ENCODE measurements at places on chromosomes 11 and 22.

- DNase-seq = no peak
Measured at GRCh38 chr11:103906291-103906867, 130.1 kb upstream of the DDI1 start.

DNA sequence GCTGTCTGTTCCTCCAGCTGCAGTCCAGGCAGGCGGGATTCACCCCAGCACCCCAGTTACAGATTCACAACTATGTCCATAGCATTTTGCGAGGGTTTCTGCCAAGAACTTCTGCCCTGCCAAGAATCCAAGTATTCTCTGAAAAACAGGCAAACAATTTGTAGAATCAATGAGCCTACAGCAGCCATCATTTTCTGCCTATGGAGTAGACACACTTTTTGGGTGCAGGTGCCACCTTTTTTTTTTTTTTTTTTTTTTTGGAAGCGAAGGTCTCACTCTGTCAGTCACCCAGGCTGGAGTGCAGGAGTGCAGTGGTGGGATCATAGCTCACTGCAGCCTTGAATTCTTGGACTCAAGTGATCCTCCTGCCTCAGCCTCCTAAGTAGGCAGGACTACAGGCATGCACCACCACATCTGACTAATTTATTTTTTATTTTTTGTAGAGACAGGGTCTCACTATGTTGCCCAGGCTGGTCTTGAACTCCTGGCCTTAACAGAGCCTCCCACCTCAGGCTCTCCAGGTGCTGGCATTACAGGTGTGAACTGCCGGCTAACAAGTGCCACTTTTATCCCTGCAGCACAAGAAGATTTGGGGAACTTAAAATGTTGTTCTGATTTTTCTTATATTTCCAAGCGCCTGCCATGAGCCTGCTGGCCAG lies 195.1 kb downstream of the SNX19 start:
- no peak for DNase-seq

- DNase-seq = no peak
Measured at GRCh38 chr11:32890843-32891656, 1.6 kb upstream of the QSER1 start.

- DNase-seq = no peak
Measured at GRCh38 chr22:19807914-19808872, 46.5 kb downstream of the GNB1L start.

GRCh38 chr22:41862530-41863266 lies 29.8 kb downstream of the SREBF2 start:
- DNase-seq = no peak

DNA sequence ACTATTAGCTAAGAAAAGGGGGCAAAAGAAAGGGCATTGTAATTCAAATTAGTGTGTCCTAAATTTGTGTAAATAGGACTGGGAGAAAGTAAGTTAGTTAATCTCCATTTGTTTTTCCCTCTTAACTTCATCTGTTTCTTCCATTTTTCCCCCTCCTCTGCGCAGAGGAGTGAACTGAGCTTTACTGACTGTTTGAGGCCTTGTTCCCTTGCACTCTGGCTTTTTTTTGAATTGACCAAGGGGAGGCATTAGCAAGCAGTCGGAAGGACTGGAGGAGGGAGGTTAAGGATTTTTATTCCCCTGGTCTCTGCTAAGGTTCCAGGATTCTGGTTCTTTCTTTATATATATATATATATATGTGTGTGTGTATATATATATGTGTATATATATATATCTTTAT lies 15.2 kb upstream of the FANCF start:
- DNase-seq = no peak

DNA sequence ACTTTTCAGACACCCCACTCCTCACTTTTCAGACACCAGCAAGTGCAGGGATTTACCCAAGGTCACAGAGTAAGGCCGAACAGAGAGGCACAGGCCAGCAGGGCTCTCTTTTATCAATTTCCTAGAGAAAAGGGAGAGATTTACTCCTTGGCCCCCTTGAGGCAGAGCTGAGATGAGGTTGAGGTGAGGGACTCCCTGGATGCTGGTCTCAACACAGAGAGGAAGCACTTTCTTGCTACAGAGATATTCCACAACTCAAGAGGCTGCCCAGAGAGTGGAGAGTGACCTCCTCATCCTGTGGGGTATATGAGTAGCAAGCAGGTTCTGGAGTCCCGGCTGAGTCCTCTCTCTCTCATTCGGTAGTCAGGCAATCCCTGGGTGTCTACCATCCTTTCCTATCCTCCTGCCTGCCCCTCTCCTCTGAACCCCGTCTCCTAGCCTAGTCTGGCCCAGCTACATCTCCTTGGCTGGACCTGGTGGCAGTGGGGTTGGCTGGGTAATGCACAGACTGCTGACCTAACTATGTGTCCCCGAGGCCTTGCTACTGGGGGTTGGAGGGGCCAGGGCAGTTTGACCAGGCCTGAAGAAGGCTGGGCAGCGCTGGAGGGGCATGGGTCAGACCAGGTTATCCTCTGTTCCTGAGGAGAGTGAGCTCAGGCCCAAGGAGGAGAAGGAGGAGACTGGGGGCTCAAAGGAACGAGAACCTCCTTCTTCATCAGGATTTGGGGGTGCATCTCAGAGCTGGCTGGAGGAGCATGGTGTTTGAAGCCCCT lies 1.8 kb upstream of the ARHGEF17 start:
- no peak for DNase-seq

DNA sequence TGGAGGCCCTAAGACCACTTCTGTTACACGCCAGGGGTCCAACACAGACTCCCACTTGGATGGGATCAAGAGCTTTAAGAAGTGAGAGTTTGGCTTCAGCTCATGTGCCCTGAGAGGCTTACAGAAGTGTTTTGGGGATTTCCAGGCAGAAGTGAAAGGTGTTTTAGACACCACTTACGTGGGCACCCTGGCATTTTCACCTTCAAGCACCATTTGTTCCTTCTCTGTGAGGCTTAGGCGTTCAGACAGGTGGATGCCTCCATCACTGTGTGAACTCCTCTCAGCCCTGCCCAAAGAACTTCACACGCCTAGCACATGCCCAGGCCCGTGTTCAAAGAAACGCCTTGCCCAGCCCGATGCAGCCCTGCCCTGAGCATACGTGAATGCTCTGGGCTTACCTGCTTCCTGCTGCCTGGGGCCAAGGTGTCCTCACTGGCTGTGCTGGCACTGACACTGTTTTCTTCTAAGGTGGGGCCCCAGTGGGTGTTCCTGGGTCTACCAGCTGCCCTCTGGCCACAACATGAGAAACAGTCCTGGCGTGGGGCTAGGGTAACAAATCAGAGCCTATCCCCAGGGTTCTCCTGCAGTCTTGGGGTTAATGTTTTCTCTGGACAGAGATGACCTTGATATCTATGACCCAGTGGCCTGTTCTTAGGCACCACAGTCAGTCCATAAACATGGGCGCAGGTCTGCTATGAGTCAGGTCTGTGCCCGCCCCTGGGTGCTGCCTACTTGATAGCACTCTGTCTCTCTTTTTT lies 34.0 kb downstream of the AMPD3 start:
- no peak for DNase-seq

DNA sequence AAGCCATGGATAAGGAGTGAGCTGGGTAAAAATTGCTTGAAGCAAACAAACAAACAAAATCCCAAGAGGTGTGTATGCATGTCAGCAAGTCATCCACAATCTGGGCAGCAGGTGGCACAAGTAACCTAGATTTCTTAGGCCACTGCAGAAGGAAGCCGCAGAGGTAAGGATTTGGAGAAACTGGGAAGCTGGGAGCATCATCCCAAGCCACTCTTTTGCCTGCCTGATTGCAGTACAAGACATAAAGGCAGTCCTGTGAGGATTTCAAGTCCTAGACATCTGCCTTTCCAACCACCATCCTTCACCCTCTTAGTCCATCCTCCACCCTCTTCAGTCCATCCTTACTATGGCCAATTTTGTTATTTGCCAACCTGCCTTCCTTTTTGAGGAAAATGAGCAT lies 67.2 kb upstream of the BMAL1 start:
- DNase-seq = no peak

GRCh38 chr22:19287889-19288288 lies 3.6 kb downstream of the CLTCL1 start:
- DNase-seq = no peak

DNA sequence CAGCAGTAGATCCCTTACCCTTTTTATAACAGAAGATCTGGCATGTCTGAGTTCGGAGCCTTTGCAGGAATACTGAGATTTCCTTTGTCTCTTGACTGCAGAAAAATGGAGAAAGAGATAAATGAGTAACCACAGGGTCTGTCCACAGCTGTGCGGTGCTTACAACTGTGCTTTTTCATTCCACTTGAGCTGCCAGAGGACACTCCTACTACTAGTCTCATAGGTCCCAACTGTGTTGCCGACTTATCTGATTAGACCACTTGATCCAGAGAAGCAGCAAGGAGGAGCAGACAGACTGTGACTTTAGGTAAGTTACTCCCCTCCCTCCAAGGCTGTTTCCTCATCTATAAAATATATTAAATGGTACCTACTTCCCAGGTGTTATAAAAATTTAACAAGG lies 17.5 kb downstream of the FAM227A start:
- DNase-seq = no peak

DNA sequence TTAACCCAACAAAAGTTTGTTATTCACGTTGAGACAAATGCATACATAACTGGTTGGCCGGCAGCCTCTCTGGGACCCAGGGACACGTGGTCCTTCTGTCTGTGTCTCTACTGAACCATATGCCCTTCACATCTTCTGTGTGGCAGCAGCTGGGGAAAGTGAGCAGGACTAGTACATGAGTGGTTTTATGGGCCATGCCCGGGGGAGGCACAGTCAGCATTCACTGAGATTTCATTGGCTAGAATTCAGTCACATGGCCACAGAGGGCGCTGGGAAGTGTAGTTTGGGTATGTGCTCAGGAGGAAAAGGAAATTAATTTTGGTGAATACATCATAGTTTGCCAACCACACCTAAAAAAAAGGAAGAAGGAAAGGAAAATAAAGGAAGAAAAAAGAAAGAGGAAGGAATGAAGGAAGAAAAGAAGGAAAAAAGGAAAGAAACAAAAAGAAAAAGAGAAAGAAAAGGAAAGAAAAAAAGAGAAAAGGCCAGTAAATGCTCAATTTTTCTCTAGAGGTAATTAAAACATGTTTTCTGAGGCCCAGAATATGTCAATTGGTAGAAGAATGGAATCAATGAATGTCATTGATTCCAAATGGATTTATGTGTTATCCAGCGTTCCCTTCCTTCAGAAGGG lies 55.9 kb upstream of the KIRREL3 start:
- no peak for DNase-seq

- DNase-seq = no peak
Measured at GRCh38 chr22:22349455-22349836, 104.9 kb downstream of the VPREB1 start.

- DNase-seq = no peak
Measured at GRCh38 chr11:132803436-132803835, 728.9 kb downstream of the OPCML start.

DNA sequence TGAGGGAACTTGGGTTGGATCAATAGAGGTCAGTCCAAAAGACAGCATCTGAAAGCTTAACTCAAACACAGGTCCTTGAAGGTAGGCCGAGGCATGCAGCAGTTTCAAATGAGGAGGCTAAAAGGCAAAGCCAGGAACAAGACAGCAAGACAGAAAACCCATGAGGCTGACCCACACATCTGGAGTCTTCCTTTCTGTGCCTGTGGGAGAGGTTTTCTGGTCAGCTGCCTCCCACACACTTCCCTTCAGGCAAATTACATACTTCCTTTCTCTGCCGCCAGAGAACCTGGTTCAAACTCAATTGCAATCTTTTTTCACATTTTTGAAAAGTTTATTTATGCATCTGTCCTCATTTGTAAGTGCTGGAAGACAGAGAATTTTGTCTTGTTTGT lies 29.8 kb upstream of the CRTAM start:
- DNase-seq = no peak

- no peak for DNase-seq
Measured at GRCh38 chr22:37968452-37969251, 15.2 kb downstream of the POLR2F start.

DNA sequence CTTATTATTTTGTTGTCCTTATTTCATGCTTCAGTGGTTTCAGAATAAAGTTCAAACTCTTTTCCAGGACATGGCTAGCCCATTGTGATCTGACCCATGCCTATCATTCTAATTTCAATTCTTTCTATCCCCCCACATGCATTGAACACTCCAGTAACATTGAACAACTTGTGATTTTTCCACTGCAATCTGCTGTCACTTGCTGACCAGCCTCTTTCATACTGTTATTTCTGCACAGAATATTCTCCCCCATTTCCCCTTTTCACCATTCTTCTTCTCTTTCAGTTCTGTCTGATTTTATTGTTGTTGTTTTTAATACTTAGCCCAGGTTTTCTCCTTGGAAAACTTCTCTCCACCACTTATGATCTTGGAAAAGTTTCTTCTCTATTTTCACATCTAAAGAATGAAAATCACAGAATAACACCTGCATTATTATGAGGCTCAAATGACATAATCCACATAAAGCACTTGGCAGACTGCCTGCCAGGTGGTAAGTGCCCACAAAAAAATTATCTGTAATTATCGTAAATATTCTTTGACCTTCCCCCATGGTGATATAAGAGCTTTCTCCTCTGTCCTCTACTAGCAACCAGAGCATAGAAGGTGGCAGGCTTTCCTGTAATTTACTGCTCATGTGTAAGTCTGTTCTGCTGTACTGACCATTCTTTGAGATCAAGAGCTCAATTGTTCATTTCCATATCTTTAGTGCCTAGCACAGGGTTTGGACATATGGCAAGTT lies 51.9 kb upstream of the EED start:
- DNase-seq = no peak

DNA sequence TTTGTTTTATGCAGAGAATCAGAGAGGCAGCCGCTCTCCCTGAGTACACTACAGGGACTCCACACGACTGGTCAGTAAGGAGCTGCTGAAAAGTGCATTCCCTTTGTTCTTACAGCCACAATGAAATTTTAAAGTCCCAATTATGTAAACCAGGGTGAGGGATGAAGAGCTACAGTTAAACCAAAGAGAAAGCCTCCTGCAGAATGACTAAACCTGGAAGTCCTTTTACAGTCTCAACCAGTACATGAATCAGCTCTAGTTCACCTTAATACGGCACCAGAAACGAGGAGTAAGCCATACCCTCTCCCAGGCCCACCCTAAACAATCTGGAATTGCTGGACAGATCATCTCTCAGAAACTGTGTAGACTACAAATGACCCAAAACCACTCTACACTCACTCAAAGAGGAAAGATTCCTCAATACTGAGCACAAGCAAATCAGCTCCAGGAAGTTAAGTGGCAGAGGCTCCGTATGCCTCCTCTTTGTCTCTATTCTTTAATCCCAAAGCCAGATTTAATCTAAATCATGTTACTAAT lies 113.1 kb downstream of the RBFOX2 start:
- no peak for DNase-seq

DNA sequence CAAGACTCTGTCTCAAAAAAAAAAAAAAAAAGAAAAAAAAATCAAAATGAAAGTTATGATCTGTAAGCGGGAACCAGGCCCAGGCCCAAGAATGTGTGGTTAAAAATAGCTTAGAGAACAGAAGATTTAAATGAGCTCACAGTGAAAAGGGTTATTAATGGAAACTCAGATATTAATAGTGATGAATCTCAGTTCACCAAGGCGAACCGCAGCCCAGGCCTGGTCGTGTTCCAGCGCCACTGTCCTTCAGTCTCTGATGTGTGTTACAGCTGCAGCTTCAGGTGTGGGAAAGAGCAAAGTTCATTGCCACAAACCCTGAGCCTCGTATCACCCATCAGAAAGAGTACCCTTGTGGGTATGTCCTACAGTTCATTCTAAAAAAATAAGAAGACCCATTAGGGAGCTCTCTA lies 107.1 kb downstream of the GAB2 start:
- no peak for DNase-seq

Data from stimulated activated CD4-positive, alpha-beta T cell treated with anti-CD3 and anti-CD28 coated beads, TNF-alpha, amount 100 ng/mL, for 24 hours (primary cell).